NCI-H187 treated with DMSO at 0.1 percent for 48 hours (cell line): ENCODE measurements at places on chromosomes 3 and 15.

DNA sequence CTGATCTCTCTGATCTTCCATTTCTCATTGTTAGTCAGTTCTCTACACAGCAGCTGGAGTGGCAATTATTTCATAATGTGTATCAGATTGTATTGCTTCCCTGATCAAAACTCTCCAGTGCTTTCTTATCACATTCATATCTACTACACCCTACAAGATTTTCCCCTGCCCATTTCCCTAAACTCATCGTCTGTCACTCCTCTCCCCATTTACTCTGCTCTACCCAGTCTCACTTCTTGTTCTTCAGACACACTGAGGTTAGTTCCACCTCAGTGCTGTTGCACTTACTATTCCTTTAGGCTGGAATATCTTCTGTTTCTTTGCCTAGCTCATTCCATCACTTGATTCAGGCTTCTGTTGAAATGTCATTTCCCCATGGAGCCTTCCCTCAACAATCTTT lies 197.1 kb downstream of the SATB1 start:
- no peak for DNase-seq

DNA sequence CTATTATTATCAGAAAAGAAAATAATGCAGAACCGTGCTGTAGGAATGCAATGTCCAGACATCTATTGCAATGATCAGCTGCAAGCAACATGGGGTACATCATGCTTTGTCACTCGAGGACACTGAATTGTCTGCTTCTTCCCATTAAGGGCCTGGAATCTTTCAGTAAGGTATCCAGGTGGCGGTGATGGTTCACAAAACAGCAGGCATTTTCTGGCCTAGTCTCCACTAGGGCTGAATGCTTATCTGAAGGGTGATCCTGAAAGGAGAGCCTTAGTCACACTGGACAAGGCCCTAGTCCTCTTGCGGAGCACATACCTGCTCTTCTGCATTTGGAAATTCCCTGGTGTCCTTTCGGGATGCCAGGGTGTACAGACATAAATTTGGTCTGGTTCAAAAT lies 21.2 kb downstream of the ITPR1 start:
- no peak for DNase-seq

DNA sequence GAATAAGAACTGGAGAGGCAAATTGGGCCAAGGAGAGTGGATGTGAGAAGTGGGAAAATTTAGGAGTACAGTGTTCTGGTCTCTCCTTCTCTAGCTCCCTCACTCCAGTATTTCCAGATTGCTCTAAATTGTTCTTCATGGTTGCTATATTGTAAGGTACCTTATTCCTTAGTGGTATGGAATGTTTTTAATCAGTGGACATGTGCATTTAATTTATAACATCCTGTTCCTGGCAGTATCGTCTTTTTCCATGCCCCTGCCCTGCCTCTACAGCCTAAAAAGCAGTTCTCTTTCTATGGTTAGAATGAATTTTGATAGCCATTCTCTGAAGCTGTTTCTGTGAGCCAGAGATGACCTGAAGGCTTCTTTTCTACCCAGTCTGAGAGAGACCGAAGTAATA lies 180.5 kb downstream of the TCF12 start:
- no peak for DNase-seq

DNA sequence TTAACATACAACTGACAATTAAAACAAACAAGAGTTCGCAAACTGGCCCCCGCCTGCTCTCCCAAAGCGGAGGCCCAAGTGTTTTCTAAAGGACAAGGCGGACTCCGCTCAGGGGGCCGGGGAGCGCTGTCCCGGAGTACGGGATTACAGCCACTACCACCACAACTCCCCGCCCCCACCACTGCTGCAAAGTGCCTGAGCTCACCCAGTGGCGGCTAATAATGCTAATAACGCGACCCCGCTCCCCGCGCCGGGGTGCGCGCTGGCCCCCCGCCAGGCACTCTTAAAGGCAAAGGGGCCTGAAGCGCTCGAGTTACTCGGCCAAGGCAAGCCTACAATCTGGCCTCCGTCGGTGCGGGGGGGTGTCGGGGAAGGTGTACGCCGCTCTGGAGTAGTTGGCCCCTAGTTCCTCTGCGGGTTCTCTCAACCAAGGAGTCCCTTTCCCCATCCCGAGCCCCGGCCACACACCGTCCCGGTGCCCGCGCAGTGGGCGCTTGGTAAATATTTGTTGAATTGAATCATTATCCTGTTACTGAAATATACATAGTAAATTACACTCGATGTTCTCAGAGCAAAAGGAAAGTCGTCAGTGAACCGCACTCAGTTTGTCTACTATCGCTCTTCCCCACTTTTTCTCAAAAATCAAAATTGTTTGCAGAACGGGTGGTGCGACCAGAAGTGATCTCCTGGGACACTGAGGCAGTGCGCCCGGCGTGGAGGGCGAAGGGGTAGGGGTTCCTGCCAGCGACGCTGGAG lies 827 bp downstream of the WNT5A start:
- DNase-seq: no peak

- DNase-seq: no peak
Observed at GRCh38 chr15:64503640-64504039, 43.3 kb downstream of the ZNF609 start.

- no peak for DNase-seq
Observed at GRCh38 chr3:190446573-190447279, 3.0 kb downstream of the TMEM207 start.

- DNase-seq: no peak
Observed at GRCh38 chr3:64506255-64506654, 181.5 kb downstream of the ADAMTS9 start.

DNA sequence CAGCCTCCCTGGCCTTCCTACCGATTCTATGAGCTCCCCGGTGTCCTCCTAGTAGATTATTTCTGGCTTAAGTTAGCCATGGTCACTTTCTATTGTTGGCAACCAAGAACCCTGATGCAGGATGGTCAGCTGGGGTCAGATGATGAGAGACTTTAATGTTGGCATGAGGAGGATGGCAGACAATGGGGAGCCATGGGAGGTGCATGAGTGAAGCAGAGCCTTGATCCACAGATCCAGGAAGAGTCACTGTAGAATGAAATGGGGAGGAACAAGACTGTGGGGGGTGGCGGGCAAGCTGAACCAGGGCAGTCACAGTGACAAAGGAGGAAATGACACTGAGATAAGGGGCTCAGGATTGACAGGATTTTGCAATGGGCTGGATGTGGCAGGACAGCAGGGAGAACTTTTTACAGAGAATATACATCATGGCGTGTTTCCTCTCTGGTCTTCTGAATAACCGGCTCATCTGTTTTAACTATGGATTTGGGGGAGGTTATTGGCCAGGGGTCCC lies 60.9 kb downstream of the RPLP1 start:
- no peak for DNase-seq

GRCh38 chr3:54527953-54528352 lies 399.9 kb downstream of the LRTM1 start:
- DNase-seq: no peak

GRCh38 chr3:156290924-156291271 lies 170.5 kb downstream of the KCNAB1 start:
- DNase-seq: no peak
